ENCODE measurements at places on chromosomes 12 and 14. TPM values are rescaled to one million over a fixed set of nuclear protein-coding genes. Genes with fewer than 3 reads are reported as not detected.
A peak's percentile ranks its signal among the peaks of the same experiment; 100 is the strongest.

DNA sequence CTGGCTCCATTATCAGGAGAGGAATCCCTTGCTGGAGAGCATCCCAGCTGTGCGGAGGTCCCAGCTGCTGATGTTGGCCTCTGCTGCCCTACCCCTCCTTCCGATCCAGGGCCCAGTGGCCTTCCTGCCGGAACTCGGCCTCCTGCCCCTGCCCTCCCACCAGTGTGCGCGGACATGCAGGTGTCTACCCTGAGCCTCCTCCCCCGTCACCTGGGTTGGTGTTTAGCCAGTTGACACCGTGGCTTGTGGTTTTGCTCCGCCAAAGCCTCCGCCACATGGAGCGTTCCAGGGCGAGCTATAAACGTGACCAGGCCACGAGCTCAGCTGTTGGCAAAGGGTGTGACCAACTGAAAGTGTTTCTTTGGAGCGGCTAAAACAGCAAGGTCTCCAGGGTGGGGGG, 1104.3 kb downstream of the BCL11B start:
- no peak overlapping the region for H3K27ac ChIP-seq
- H3K36me3 ChIP-seq: no peaks in the 10 kb centered on the region
- H3K4me1 ChIP-seq: no peaks in the 10 kb centered on the region

DNA sequence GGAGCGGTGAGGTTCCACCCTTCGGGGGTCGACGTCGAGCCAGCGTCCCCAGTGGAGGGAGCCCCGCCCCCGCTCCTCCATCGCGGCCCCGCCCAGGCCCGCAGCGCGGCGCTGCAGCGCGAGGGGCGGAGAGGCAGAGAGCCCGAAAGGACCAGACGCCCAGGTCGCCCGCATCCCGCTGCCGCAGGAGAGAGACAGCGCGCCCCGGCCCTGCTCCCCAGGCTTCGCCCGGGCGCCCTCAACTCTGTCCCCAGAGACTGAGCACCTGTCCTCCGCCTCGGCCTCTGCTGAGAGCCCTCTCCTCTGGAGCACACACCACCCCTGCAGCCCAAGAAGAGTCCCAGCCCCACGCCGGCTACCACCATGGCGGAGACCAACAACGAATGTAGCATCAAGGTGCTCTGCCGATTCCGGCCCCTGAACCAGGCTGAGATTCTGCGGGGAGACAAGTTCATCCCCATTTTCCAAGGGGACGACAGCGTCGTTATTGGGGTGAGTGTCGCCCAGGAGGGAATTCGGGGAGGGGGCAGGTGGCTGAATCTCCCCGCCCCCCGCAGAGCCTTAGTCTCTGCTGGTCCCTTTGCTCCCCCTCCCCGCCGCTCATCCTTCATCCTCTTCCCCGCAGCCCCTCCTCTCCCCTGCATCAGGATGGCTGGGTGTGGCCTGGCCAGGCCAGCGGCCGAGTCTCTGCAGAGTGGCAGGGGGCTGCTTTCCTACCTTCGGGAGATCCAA, at the start of gene KIF5A:
Gene KIF5A, plus strand, starts transcription at position 136 of the 732 bp plus-strand sequence. Its CDS starts 228 bp downstream, at position 364.
- H3K27ac ChIP-seq: no peak within 1 kb of the TSS
- no peaks in the 10 kb centered on the region for H3K36me3 ChIP-seq
- H3K27me3 ChIP-seq: peaks cover 12% of the 10 kb centered on the region
- H3K4me1 ChIP-seq: peaks cover 26% of the 10 kb centered on the region
- peak within 1 kb of the TSS; percentile 49 for H3K4me3 ChIP-seq

GRCh38 chr14:100332071-100332639, 9.0 kb downstream of the SLC25A47 start:
- H3K27ac ChIP-seq: no peak overlapping the region
- no peak overlapping the region for H3K4me3 ChIP-seq
- H3K27me3 ChIP-seq: no peaks in the 10 kb centered on the region
- no peak for DNase-seq
- no peaks in the 10 kb centered on the region for H3K4me1 ChIP-seq

GRCh38 chr14:44966601-44967336, 4.8 kb downstream of the TOGARAM1 start:
- H3K27me3 ChIP-seq: no peaks in the 10 kb centered on the region
- peak overlapping the region; percentile 76 for H3K4me3 ChIP-seq
- peaks cover 17% of the 10 kb centered on the region for H3K4me1 ChIP-seq

DNA sequence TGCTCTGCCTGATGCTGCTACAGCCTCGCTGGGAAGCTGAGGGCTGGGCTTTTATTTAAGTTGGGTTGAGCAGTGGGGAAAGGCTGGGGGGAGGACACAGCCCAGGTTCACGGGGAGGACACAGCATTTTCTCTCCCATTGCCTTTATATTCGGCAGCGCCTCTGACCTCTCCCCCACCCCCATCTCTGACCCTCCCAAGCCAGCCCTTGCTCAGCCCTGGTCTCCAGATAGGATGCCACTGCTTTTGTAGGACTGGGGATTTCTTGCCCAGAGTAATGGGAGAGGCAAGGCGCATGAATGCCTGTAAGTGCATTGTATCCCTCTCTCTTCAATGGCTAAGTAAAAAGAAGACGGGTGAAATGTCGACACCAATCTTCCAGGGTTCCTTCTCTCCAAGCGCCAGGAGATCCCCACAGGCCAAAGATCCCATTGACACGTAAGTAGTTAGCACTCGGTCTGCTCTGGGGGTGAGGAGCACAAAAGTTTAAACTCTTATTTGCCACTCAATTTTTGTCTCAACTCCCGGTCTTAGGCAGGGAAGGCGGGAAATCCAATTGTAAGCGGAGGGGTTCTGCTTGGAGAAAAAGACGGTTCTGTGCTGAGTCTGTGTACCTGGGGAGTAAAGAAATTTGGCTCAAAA, 4.6 kb downstream of the HOXC4 start:
- DNase-seq: no peak
- H3K27ac ChIP-seq: no peak overlapping the region
- H3K4me1 ChIP-seq: no peaks in the 10 kb centered on the region
- no peaks in the 10 kb centered on the region for H3K36me3 ChIP-seq
- H3K27me3 ChIP-seq: peaks cover 67% of the 10 kb centered on the region

DNA sequence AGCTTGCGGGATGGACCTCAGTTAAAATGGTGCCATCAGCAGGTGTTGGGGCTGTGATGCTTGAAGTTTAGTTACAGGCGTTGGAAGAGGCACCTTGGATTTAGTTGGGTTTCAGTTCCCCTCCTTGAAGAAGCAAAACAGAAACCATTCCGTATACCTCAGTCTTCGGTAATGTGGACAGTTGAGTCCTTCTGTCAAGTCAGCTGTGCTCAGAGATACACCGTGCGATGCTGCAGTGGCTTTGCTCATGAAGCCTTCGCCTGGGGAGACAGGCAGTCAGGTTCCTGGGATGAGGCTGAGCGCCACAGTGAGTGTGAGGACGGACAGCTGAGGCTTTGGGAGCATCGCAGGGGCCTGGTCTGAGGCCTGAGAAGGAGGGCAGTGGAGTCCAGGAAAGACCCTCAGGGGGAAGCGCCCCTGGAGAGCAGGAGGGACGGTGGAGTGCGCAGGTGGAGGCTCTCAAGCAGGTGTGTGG, 7.4 kb downstream of the RAN start:
- no peak for DNase-seq
- no peaks in the 10 kb centered on the region for H3K4me1 ChIP-seq
- H3K36me3 ChIP-seq: peaks cover 35% of the 10 kb centered on the region

GRCh38 chr14:60622210-60622916, 26.9 kb downstream of the SIX1 start:
- no peaks in the 10 kb centered on the region for H3K36me3 ChIP-seq
- no peaks in the 10 kb centered on the region for H3K27me3 ChIP-seq
- no peak overlapping the region for H3K27ac ChIP-seq
- no peak overlapping the region for H3K4me3 ChIP-seq
- no peaks in the 10 kb centered on the region for H3K4me1 ChIP-seq

GRCh38 chr14:28765169-28765830, 1.3 kb upstream of the FOXG1 start:
- H3K4me1 ChIP-seq: peaks cover 15% of the 10 kb centered on the region
- H3K27me3 ChIP-seq: peaks cover 76% of the 10 kb centered on the region
- no peaks in the 10 kb centered on the region for H3K36me3 ChIP-seq
- no peak for DNase-seq

DNA sequence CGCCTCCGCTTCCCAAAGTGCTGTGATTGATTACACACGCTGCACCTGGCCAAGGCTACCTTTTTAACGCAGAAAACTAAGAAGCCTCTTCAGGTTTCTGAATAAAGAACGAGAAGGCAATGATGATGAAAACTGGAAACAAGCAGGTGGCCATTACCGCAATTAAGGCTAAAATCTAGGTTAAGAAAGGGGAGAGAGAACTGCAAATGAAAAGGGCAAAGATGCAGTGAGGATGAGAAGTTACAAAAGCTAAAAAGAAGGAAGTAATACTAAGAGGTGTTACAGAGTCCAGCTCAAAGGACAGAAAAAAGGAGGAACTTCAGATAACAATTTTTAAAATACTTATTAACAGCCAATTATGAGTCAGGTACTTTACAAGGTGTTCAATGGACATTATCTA, 79.7 kb downstream of the DUSP16 start:
- H3K4me3 ChIP-seq: no peak overlapping the region
- H3K36me3 ChIP-seq: peaks cover 87% of the 10 kb centered on the region
- DNase-seq: no peak
- H3K27me3 ChIP-seq: no peaks in the 10 kb centered on the region
- no peak overlapping the region for H3K27ac ChIP-seq
- no peaks in the 10 kb centered on the region for H3K4me1 ChIP-seq

DNA sequence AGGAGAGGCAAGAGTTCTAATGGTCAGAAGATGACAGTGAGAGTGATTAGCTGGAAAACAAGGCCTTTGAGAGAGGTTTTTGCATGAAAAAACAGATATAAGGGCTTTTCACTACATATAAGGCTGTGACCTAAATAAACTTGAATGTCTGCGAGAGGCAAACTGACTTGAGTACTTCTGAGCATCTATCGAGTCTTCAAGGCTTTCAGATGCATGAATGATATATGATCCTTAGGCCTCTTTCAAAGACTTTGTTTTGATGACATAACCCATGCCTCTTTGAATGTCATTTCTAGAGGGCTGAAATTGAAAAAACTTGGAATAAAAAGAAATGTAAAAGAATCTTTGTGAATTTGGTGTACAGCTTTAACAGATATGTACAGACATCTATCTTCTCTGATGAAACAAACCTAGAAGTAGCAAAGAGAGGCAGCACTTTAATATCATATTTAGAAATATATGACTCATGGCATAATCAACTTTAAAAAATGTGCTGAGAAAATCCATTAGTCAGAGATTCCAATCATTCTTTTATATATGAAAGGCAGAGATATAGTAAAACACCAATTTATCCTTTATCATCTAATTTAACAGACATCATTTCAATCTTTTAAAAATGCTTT, 72.6 kb downstream of the PPM1H start:
- H3K27me3 ChIP-seq: no peaks in the 10 kb centered on the region
- no peak overlapping the region for H3K27ac ChIP-seq
- no peaks in the 10 kb centered on the region for H3K36me3 ChIP-seq
- DNase-seq: no peak
- peaks cover 67% of the 10 kb centered on the region for H3K4me1 ChIP-seq
- H3K4me3 ChIP-seq: no peak overlapping the region

DNA sequence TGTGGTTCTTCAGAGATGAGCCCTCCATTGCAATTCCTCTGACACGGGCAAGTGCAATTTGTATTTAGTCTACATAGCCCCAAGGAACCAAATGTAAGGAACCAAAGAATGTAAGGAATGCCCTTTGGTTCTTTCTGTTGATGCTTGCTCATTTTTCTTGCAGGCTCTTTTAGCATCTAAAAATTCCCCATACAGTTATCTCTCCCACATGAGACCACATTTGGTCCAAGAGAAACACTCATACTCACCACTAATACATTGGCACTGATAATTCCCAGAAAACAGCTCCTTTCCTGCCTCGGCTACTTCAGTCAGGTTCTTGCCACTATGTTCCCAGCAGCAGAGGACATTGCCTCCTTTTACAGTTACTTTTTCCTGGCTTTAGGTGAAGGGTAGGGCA, 332.6 kb downstream of the AEBP2 start:
- no peak overlapping the region for H3K4me3 ChIP-seq
- no peaks in the 10 kb centered on the region for H3K27me3 ChIP-seq
- no peak overlapping the region for H3K27ac ChIP-seq

DNA sequence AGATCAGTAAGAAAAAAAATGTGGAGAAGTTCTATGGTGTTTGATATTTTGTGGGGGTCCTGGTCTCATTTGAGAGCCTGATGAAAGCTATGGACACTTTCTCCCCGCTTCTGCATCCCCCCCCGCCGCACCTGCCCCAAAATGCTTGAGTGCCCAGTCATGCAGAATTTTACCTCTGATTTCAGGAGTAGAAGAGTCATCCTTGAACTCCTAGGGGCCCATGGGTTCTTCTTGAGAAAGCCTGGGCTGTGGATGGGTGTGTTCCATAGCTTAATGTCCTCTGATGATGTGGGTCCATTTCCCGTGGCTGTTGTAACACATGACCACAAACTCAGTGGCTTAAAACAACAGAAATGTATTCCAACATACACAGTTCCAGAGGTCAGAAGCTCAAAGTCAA, 248.8 kb upstream of the PWP1 start:
- no peak overlapping the region for H3K27ac ChIP-seq
- H3K27me3 ChIP-seq: no peaks in the 10 kb centered on the region
- H3K36me3 ChIP-seq: no peaks in the 10 kb centered on the region
- DNase-seq: no peak
- no peaks in the 10 kb centered on the region for H3K4me1 ChIP-seq
- no peak overlapping the region for H3K4me3 ChIP-seq

DNA sequence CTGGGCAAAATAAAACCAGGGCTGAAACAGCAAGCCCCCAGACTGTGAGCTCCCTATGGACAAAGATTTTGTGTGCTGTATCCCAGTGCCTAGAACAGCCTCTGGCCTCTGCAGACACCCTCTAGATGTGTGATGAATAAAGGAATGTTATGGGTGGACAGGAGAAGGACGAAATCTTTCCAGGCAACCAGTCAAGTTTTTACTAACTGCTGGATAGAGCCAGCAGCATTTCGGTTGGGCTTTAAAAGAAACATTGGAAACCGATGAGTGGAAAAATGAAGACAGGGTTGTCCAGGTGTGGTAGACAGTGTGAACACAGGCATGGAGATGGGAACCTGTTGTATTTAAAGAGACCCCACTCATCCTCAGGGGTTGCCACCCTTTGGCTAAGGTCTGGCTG, 4.0 kb downstream of the CHGA start:
- H3K36me3 ChIP-seq: no peaks in the 10 kb centered on the region
- H3K27me3 ChIP-seq: peaks cover 22% of the 10 kb centered on the region
- H3K4me3 ChIP-seq: no peak overlapping the region
- H3K27ac ChIP-seq: no peak overlapping the region
- no peak for DNase-seq
- H3K4me1 ChIP-seq: peaks cover 8% of the 10 kb centered on the region

DNA sequence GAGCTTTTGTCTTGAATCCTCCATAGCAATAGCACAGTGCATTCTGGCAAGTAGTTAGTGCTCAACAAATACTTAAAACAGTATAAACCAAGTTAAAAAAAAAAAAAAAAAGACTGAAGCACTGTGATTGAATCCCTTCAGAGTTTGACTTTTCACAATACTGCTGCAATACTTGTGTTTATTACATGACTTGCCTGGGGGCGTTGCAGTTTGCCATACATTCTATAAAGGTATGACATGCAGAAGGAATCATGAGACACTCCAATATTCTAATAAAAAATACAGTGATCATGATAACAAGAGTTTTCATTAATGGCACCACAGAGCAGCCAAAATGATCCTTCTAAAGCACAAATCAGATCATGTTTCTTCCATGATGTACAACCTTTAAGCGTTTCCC, 205.0 kb upstream of the CDKN3 start:
- H3K36me3 ChIP-seq: no peaks in the 10 kb centered on the region
- no peak overlapping the region for H3K27ac ChIP-seq
- no peak overlapping the region for H3K4me3 ChIP-seq
- DNase-seq: no peak
- H3K4me1 ChIP-seq: peaks cover 3% of the 10 kb centered on the region

HOXC4 gene
- total RNA-seq: 0.20 TPM

EPYC gene
- total RNA-seq: not detected

SERPINA4 gene
- total RNA-seq: not detected

ABCD2 gene
- 7.1 TPM for total RNA-seq

MUCL1 gene
- not detected for total RNA-seq

CEBPE gene
- total RNA-seq: 0.18 TPM

MMP19 gene
- total RNA-seq: 1.1 TPM

KLRC1 gene
- not detected for total RNA-seq

CCDC177 gene
- not detected for total RNA-seq

CSRP2 gene
- total RNA-seq: 30.1 TPM

DNAH10 gene
- 0.11 TPM for total RNA-seq

IFNG-AS1 gene
- 0.56 TPM for total RNA-seq
